NCI-H2227 treated with DMSO at 0.1 percent for 48 hours (cell line): ENCODE measurements at places on chromosomes 5 and 9.

GRCh38 chr5:145978708-145979107 is 42.3 kb downstream of the SH3RF2 start:
- no peak for DNase-seq

- no peak for DNase-seq
Measured at GRCh38 chr5:152297866-152298265, 107.2 kb downstream of the NMUR2 start.

GRCh38 chr5:174720612-174721529 is 3.5 kb upstream of the MSX2 start:
- peak; percentile 34 for DNase-seq

- no peak for DNase-seq
Measured at GRCh38 chr5:138641547-138642298, 66.5 kb upstream of the HSPA9 start.

GRCh38 chr5:122727112-122727541 is 47.8 kb upstream of the SNX2 start:
- DNase-seq, result no peak

DNA sequence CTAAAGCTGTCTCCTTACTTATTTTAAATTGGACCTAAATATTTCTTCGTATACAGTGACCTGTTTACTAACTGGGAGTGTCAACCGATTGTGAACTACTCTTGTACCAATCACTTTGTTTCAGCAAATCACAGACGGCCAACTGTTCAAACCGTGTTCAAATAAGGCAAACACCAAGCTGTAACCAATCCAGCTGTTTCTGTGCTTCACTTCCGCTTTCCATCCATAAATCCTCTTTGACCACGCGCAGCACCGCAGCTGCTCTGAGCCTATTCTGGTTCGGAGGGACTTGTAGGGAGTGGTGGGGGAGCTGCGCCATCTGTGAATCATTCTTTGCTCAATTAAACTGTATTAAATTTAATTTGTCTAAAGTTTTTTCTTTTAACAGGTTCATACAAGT is 4.8 kb upstream of the FAM240B start:
- no peak for DNase-seq

DNA sequence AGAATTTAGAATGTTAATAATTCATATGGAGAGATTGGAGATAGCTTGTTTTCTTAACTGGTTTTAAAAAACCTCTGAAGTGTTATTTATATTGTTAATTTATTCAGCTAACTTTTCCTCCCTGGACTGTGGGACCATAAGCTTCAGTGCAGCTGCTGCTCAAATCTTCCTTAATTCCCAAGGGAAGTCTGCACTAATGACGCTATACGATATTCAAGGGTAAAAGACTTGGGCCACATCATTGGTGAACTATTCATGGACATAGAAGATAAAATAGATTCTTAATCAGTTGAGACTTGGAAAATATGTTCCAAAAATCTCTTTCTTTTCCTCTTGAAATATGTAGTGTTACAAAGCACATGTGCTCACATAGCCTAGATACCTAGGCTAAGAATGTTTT is 31.1 kb upstream of the GAS1 start:
- DNase-seq, result no peak

- DNase-seq, result no peak
Measured at GRCh38 chr5:36682499-36682898, 76.1 kb downstream of the SLC1A3 start.

GRCh38 chr5:181263633-181264032 is 2.7 kb upstream of the TRIM52 start:
- no peak for DNase-seq

- DNase-seq, result no peak
Measured at GRCh38 chr5:122773619-122774018, 1.3 kb upstream of the SNX2 start.

DNA sequence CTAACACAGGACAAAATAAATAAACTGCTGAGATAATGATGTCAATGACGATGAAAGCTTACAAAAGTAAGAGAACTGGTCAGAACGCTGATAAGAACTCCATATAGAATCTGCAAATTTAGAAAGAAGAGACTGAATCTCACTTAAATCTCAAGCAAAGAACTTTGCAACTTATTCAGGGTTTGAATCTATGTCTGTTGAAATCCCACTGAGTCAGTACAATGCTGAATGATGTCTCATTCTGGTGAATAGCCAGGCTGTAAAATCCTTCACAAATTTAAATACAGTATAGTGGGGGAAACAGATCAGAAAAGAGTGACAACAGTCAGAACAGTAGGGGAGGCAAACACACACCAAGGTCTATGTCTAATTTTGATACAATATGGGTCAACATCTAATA is 38.9 kb upstream of the NR3C1 start:
- no peak for DNase-seq

DNA sequence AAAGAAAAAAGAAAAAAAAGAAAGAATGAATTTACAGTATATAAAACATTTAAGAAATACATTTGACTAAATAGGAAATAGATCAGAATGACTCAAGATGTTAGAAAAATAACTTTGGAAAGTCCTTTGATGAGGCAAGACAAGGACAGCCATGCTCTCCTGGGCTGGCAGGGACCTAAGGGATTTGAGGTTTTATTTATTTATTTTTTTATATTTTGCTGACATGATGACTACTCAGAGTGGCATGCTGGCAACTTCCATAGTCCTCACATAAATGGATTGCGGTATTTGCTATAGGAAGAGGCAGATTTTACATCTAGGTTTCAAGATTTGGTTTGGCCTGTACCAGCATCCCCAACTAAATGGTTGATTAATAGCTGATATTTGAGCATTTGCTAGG is 17.7 kb downstream of the SLC28A3 start:
- DNase-seq, result no peak

- DNase-seq, result no peak
Measured at GRCh38 chr9:98191671-98192502, 550 bp downstream of the CORO2A start.

GRCh38 chr9:83622939-83623678 is at the start of gene IDNK:
Gene IDNK, plus strand, starts transcription at chr9:83623143. Its CDS starts 29 bp downstream, at chr9:83623172.
- peak; percentile 32 for DNase-seq

- DNase-seq, result no peak
Measured at GRCh38 chr9:126956917-126957686, 42.5 kb downstream of the RALGPS1 start.

DNA sequence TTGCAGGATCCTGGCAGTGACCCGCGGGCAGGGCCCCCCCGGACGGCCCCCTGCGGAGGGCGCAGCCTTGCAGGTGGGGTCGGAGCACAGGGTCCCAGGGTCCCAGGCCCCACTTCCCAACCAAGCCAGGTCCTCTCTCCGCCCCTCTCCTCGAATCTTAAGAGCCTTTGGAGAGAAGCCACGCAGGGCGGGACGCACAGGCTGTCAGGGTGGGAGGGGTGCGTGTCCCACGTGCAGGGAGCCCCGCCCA is 18.4 kb upstream of the EGFL7 start:
- DNase-seq, result no peak

GRCh38 chr9:11469745-11470144 is 856.9 kb upstream of the PTPRD start:
- DNase-seq, result no peak

- DNase-seq, result no peak
Measured at GRCh38 chr9:99803694-99804093, 18.0 kb upstream of the NR4A3 start.

DNA sequence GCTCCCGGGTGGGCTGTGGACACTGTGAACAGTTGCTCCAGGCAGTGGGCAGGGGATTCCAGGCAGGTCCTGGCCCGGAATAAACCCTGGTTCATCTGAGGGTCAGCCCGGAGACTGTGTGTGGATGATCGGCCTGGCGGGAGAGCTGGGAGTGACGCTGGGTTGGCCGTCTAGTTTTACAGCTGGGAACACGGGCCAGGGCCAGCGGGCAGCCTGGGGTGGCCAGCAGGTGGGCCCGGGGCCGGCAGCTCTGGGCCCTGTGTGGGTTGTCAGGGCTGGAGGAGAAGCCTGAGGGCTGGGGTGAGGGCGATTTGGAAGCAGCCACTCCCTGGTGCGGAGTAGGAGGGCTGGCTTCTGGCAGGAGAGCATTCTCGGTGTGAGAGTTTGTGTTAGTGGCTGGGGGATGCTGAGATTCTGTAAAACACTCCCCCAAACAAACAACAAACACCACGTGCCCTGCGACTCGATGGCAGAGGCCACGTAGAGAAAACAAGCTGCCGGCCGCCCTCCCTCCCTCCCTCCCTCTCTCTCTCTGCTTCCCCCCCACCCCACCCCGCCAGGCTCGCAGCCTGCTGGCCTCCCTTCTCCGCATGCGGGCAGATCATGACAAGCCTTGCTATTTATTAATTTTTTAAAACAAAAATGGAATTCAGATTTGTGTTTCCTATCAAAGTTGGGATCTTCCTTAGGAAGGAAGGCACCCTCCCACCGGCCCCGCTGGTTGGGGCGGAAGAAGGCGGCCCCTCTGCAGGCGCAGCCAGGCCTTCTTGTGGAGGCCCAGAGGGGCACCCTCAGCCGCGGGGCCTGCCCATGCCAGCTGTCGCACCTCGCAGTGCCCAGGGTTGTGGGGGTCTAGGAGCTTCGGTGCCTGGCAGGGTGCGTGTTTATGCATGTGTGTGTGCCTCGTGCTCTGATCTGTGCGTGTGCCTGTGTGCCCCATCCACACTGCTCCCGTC is 49.5 kb downstream of the RXRA start:
- DNase-seq, result peak; percentile 8

DNA sequence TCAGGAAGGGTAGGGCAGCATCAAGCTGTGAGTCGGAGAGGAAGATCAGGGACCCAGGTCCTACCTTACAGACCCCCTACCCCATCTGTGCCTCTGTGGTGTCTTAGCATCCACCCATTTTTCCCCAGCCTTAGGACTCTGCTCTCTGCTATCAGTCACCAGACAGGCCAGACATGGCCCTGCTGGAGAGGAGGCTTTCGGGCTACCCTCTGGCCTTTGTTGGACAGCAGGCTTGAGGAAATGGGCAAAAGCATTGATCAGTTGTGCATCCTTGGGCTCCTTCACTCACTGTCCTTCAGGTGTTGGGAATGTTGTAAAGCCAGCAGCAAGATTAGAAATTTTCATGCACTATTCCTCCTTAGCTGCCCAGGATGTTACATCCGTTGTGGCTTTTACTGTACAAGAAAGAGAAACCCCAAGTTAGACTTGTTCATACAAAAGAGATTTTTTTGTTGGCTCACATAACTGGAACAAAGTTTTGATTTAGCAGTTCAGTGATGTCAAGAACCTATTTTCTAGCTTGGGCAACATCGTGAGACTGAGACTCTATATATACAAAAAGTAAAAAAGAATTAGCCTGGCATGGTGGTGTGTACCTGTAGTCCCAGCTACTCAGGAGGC is 17.4 kb upstream of the TNFAIP8 start:
- no peak for DNase-seq

DNA sequence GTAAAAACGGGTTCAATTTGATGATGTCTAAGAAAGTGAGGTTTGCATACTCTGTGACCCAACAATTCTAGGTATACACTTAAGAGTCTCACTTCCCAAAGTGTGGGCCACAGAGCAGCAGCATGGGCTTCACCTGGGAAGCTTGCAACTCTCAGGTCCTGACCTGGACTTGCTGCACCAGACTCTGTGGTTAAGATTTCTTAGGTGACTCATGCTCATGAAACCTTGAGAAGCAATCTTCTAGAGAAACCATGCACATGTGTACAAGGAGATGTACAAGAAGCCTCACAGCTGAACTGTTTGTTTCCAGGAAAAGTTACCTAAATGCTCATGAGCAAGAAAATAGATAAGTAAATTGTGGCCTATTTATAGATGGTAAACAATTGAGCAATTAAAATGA is 30.0 kb downstream of the DNAJC21 start:
- DNase-seq, result no peak

DNA sequence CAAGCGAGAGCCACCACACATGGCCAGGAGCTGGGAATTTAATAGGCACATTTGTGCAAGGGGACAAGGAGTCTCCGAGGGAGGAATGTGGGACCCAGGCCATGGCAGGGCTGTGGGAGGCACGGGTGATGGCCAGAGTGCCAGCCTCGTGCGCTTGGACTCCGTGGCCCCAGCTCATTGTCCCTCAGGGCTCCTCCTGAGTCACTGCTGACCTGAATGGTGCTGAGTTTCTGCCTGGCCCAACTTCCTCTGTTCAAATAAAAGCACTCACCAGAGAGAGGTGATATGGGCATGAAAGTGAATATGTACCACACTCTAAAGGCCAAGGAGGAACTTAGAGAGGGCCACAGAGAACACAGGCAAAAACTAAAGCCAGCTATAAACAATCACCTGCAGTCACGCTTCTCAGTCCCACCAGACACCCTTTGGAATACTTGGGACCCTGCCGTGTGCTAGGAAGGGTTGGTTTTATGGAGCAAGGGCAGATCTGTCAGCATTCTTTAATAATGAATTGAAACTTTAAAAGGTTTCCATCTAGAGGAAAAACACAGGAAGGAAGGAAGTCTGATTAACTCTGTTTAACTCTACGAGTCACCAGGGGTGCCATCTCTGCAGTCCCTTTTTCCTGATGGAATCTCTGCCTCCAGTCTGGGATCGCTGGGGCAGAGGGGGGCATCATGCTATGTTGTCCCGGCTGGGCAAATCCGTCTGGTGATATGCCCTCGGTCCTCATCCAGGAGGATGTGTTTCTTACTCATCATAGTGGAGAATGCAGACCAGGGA is 25.1 kb upstream of the UBE2QL1 start:
- no peak for DNase-seq

DNA sequence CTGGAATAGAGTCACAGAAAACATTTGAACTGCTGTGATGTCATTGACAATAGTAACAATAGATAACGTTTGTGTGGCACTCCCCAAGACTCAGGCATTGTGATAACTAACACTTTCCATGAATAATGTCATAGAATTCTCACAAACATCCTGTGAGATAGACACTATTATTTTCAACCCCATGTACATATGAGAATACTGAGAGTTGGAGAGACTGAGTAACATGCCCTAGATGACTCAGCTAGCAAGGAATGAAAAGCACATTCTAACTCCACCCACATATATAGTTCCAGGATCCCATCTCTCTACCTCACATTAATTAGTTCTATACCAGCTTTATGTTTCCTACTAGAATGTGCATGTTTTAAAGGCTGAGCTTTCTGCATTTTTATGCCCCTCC is 71.4 kb downstream of the ASTN2 start:
- DNase-seq, result no peak

DNA sequence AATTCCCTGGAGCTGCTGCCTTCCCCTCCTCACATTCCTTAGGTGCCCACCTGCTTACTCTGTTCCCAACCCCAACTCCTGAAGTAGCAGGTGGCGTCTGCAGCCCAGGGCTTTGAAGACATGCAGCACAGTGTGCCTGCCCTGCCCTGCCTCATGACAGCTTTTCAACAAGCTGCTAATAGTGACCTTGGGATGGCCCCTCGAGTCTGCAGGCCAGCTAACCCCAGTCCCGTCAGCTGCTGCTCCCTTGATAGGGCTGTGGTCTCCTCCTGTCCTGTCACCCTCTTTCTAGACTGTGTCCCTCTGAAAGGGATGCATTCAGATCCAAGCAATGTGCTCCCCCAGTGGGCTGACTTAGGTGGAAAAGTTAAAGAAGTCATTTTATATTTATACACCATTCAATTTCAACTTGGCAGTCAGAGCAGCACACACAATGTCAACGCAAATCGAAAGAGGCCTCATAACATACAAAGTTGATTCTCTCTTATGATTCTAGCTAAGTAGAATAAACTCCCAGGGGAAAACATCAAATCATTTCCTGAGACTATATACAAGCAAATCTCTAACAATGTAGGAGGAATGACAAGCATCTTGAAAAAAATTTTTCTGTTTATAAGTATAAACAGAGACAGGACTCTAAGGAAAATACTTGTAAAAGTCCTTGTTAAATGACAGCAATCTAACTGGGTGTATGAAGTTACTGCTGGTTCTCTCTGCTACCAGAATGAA is 37.9 kb downstream of the ADRB2 start:
- DNase-seq, result no peak
